ENCODE measurements at places on chromosomes 2 and 18.

DNA sequence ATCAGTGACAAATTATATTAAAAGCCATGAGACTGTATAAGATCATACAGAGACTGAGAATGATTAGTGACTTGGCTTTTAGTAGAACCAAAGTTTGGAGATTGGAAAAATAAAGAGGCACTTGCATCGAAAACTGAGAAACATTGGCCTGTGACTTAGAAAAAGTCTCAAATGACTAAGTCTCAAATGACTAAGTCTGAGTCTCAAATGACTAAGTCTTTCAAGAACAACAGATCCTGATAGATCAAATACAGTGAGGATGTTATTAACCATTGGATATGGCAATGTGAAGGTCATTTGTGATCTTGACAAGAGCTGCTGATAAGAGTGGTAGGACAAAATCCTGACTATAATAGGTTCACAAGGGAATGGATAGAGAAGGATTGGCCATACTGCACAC, 135.5 kb upstream of the FANCL start:
- DNase-seq, result no peak

GRCh38 chr2:187991389-187991788, 300.3 kb upstream of the GULP1 start:
- no peak for DNase-seq

DNA sequence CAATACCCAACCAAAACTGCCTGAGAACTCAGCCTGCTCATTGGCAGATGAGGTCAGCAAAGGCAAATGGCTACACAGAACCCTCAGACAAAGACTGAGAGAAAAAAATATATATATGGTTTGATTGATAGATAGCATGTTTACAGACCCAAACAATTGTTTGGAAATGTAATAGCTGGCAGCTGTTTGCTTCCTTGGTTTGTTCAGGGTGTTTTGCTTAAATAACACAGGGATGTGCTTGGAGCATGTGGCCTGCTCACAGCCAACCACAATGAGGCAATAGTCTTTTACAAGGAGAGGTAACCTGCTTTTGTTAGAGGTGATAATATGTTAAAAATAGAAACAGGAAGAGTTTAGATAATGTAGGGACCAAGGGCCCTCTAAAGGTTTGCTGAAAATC, 84.5 kb downstream of the PDK1 start:
- no peak for DNase-seq

DNA sequence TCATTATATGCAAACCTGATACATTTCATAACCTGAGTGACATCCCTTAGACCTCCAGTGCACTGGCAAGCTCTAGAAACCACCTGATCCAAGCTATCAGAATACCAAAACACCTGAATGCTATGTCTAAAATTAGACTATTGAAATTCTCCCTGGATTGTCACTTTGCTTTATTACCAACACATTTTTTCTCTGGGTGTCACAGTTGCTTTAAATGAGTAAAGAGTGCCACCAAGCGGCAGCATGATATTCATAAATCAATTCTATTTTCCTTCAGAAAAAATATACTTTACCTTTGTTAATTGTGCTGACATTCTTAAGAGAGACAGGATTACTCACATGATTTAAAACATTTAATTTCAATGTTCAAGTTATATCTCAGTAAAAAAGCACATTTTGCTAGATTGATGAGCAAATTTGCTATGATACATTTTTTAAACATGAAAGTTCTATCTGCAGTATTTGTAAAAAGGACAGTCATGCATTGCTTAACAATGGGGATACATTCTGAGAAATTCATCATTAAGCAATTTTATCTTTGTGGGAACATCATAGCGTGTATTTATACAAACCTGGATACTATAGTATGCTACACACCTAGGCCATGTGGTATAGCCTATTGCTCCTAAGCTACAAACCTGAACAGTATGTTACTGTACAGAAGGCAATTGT, 338.4 kb upstream of the SLC39A10 start:
- peak; percentile 14 for DNase-seq

- no peak for DNase-seq
Measured at GRCh38 chr18:10145546-10145945, 231.7 kb downstream of the VAPA start.

GRCh38 chr2:103402944-103403343, 641.1 kb downstream of the TMEM182 start:
- DNase-seq, result no peak

- peak; percentile 72 for DNase-seq
Measured at GRCh38 chr2:24409700-24410556, 49.6 kb upstream of the ITSN2 start.

- no peak for DNase-seq
Measured at GRCh38 chr2:40668425-40668824, 216.5 kb upstream of the SLC8A1 start.

DNA sequence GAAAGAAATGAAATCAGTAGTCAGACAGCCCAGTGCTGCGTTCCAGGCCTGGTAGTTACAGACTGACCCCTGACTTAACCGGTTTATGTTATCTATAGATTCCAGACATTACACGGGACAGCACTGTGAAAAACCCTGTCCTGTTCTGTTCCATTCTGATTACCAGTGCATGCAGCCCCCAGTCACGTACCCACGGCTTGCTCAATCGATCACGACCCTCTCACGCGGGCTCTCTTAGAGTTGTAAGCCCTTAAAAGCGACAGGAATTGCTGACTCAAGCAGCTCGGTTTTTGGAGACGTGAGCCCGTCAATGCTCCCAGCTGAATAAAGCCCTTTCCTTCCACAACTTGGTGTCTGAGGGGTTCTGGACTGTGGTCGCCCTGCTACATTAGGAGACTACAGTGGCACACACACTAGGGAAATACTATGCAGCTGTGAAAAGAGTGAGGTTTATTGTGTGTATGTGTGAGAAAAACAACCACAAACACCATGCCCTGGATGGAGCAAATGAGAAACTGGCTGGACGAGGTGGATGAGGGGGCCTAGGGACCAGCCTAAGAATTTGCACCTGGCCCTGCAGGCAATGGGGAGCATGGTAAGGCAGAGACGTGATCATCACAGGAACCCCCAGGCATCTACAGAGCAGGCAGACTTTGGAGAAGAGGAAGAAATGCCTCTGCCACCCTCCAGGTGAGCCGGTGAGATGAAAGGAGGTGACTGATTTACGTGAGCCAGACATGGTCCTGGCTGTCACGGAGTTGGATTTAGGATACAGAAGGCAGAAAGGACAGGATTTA, 49.1 kb upstream of the SEMA4C start:
- DNase-seq, result no peak

DNA sequence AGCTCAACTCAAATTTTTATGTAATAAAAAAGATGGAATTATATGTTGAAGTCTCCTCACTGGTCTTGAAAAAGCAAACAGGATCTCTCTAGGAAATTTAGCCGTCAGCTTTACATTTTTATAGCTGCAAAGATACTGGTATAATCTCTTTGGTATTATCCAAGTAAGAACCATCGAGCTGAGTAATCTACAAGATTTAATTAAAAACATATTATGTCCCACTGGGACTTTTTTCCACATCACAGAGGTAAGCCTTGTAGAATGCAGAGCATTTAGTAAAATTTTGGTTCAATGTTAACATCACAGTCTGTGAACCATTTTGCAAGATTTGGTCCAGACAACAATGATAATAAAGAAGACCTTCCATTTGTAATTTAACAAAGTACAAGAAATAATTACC, 162.6 kb upstream of the SLC39A10 start:
- no peak for DNase-seq

- DNase-seq, result no peak
Measured at GRCh38 chr2:9060819-9061218, 57.3 kb upstream of the MBOAT2 start.

GRCh38 chr2:127932199-127932876, 46.6 kb upstream of the AMMECR1L start:
- no peak for DNase-seq

GRCh38 chr2:64331114-64331645, 122.8 kb upstream of the LGALSL start:
- no peak for DNase-seq
